ELR (cell line): ENCODE measurements at places on chromosomes 6 and 20.

DNA sequence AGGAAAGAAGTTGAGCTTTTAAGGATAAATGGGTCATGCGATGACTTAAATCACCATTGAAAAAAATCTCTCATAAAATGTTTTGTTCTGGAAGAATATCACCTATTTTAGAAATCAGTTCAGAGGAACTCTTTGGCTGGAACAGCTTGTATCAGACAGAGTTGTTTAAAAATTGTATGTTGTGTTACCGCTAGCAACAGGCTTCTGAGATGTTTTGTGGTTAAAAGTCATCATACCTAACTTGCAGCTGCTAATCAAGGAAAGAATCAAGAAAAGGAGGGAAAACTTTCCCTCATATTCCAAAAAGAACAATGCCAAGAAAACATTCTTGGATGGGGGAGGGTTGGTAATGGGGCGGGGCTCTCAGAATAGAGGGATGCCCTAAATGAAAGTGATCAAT is 220.7 kb upstream of the CITED2 start:
- DNase-seq = peak; percentile 29

- DNase-seq = no peak
Measured at GRCh38 chr6:6545616-6546317, 42.8 kb upstream of the LY86 start.

GRCh38 chr20:24605937-24606455 is 136.6 kb downstream of the SYNDIG1 start:
- no peak for DNase-seq

DNA sequence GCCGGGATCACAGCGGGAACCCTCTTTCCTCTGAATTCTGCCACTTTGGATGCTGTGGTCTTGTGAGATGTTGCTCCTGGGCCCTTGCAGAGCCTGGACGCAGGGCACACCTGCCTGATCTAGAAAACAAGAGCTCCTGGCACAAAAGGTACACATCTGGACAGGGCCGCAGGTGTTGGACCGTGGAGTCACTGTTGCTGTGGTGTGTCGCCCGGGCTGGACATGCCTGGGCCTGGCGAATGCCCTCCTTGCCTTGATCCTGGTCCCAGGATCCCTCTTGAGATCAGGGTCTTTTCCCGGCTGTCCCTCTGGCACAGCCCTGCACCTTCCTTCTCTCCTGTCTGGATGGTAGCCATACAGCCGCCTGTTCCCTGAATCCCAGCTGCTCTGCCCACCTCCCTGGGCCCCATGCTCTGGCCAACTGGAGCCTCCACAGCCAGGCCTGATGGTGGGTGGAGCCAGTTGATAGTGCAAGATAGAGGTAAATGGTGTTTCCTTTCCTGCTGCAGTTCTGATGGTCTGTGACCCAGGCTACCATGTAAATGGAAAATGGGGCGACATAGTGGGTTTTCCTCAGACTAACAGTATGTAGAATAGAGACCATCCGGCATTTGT is 5.0 kb downstream of the FOXP4 start:
- no peak for DNase-seq

DNA sequence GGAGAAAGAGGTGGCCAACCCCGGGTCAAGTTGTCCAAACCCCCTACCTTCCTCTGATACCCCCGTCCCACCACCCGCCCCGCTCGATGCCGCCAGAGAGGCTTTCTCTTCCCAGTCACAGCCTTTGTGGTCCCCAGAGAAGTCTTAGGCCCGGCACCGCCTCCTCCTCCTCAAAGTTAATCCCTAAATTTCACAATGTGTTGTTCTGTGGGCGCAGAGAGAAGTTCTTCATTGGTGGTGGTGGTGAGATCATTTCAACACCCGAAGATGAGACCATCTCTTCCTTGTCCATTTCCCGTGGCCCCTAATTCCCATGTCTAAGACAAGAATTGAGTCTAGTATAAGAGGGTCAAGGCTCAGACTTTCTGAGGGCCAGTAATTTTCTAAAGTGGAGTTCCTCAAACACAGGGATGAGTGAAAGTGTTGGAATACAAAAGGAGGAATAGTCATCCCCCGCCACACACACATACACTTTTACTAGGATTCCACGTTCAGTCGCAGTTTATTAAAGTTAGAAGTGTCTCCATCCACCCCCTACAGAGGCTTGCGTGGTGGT is 10.4 kb downstream of the TRIM31 start:
- no peak for DNase-seq

DNA sequence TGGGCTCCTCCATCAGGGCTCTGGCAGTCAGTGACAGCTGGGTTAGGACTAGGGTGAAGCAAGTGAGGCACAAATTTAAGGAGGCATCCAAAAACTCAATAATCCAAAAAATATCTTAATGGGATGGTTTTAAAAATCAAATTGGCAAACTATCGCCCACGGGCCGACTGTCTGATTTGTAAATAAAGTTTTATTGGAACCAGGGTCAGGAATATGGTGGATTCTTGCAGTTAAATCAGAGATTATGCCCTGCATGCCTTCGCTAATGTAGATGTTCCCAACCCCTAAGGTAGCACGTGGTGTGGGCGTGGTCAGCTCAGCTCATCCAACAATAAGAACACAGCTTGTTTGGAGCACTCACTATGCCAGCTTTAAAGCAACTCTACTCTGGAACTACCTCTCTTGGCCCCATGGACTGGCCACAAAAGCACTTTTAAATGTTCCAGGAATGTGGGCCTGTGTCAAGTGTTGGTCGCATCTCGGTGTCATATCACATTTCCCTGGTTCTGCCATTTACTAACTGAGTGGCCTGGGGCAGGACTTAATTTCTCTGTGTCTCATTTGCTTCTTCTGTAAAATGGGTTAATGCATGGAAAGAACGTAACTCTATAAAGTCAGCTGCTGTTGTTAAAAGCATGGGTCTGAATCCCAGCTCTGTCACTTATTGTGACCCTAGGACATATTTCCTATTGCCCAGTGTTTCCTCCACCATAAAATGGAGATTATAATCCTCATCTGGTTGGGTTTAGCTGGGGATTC is 7.0 kb downstream of the TP53RK start:
- DNase-seq = no peak

DNA sequence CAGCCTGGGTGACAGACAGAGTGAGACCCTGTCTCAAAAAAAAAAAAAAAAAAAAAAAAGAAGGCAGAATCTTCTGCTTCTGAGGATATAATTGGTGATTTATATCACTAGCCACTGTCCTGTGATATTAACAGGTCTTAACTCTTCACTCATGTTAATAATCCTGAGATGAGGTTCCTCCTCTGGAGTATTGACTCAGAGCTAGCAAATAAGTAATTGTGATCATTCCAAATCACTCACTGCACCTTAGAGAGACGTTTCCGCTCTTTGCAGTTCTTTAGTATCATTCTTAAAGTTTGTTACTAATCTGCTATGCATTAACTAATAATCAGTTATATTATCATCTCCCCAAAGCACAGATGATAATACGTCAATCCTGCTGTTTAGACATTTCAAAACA is 41.6 kb upstream of the NOX3 start:
- no peak for DNase-seq

- no peak for DNase-seq
Measured at GRCh38 chr6:26432627-26433201, 7.6 kb upstream of the BTN3A3 start.

GRCh38 chr20:44384423-44385027 is 29.0 kb downstream of the HNF4A start:
- DNase-seq = peak; percentile 78

- no peak for DNase-seq
Measured at GRCh38 chr6:170271771-170272314, 19.0 kb downstream of the DLL1 start.

DNA sequence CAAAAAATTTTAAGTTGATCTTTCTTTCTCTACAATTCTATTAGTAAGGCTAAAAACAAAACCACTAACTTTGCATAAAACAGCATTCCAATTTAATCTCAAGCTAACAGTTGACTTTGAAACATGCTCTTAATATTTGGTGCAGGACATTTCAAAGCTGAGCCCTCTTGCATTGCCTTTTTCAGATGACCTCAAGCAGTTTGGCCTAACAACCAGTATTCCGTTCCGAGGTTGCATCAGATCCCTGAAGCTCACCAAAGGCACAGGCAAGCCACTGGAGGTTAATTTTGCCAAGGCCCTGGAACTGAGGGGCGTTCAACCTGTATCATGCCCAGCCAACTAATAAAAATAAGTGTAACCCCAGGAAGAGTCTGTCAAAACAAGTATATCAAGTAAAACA is 194.0 kb downstream of the ARHGAP18 start:
- no peak for DNase-seq

DNA sequence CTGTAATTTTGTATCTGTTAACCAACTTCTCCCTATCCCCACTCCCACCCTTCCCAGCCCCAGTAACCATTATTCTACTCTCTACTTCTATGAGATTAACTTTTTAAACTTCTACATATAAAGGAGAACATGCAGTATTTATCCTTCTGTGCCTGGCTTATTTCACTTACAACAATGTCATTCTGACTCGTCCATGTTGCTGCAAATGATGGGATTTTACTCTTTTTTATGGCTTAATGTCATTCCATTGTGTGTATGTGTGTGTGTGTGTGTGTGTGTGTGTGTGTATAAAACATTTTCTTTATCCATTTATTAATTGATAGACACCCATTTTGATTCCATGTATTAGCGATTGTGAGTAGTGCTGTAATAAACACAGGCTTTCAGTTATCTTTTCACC is 76.1 kb downstream of the COL19A1 start:
- peak; percentile 8 for DNase-seq
